AG04449 (cell line): ENCODE measurements at places on chromosomes 3 and 15.

DNA sequence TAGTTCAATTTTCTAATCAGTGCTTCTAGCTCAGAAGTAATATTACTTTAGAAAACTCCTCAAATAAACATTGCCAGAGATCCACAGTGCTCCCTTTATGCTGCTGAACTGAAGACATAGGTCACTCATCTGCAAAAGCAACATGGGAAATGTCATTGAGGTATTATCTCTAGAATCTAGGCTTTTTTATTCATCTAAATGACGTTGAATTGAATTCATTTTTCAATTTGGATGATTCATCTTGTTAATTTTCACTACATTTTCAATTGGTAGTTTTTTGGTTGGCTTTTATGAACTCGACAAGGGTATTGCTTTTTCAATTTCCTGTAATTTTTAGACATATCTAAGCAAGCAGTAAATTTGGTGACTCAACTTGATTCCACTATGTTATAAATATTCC is 275.4 kb downstream of the NFKBIZ start:
- no peak for DNase-seq

DNA sequence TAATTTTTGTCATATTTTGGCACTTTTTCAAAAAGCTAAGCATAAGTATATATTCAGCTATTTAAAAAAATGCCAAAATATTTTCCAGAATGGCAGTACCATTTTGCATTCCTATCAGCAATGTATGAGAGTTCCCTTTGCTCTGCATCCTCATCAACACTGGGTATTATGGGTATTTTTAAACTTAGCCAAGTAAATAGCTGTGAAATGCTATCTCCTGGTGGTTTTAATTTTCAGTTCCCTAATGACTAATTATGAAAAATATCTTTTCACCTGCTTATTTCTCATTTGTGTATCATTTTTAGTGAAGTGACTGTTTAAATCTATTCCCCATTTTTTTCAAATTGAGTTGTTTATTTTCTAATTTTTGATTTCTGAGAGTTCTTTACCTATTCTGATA is 199.7 kb upstream of the NECTIN3 start:
- DNase-seq, result no peak

GRCh38 chr3:103048068-103048722 is 613.4 kb downstream of the ZPLD1 start:
- no peak for DNase-seq

DNA sequence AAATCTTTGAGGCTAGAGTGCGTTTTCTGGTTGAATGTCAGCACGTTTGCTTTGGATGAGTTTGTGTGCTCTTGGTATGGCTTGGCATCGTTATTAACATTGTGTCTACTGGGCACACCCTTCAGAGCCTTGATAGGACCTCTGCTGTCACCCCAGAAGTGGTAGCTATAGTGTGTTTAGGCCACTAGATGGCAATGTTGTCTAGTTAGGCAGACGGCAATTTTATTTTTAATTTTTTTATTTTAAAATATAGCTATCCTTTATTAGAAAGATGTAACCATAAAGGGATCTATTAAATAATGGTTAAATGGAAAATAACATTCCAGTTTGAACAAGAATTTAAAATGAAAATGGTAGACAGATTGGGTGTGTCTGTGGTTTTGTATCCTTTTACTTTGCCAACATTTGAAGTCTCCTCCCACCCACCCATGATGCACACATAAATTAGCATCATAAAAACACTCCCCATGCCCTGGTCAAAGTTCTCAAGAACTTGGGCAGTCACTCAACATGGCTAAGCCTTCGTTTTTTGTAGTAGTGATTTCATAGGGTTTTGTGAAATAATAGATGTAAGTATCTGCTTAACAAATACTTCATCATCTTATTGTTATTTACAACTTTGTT is 200.7 kb downstream of the KCNH8 start:
- no peak for DNase-seq
